ENCODE measurements at places on chromosomes 13 and 19. TPM values are rescaled to one million over a fixed set of nuclear protein-coding genes. Genes with fewer than 3 reads are reported as not detected.

GRCh38 chr19:42301646-42302203, at the start of gene PRR19:
Gene PRR19, plus strand, starts transcription at chr19:42302132. Its CDS starts 7,453 bp downstream, at chr19:42309585.
- DNase-seq: no peak
- peaks cover 18% of the 10 kb centered on the region for H3K4me1 ChIP-seq
- peak within 1 kb of the TSS; percentile 71 for H3K27ac ChIP-seq
- peak within 1 kb of the TSS; percentile 86 for H3K4me3 ChIP-seq
- H3K36me3 ChIP-seq: peaks cover 5% of the 10 kb centered on the region
- no peaks in the 10 kb centered on the region for H3K27me3 ChIP-seq

- H3K27me3 ChIP-seq: no peaks in the 10 kb centered on the region
- H3K4me3 ChIP-seq: no peak overlapping the region
- no peaks in the 10 kb centered on the region for H3K36me3 ChIP-seq
- peaks cover 2% of the 10 kb centered on the region for H3K4me1 ChIP-seq
- H3K27ac ChIP-seq: no peak overlapping the region
- DNase-seq: no peak
Measured at GRCh38 chr13:28741084-28741491, 22.3 kb upstream of the SLC46A3 start.

- H3K36me3 ChIP-seq: no peaks in the 10 kb centered on the region
- H3K4me1 ChIP-seq: peaks cover 3% of the 10 kb centered on the region
- no peak for DNase-seq
Measured at GRCh38 chr19:9941231-9941630, 4.9 kb upstream of the OLFM2 start.

DNA sequence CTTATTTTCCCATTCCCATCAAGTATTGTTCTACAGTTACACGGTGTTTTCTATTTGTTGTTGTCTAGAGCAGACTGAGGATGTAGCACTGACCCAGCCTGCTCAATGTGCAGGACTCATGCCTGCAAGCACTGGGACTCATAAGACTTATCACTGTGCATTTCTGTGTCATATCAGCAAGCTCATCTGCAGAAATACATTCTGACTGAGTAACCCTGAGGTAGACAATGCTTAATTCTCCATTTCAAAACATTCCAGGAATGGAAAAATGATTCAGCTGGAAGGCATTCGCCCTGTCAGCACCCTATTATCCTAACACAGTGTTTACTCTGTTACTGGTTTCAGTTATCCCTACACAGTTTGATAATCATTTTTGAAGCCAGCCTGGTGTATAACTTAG, 2506.4 kb downstream of the PCDH9 start:
- H3K27ac ChIP-seq: no peak overlapping the region
- H3K27me3 ChIP-seq: no peaks in the 10 kb centered on the region
- DNase-seq: peak; percentile 11
- no peak overlapping the region for H3K4me3 ChIP-seq

DNA sequence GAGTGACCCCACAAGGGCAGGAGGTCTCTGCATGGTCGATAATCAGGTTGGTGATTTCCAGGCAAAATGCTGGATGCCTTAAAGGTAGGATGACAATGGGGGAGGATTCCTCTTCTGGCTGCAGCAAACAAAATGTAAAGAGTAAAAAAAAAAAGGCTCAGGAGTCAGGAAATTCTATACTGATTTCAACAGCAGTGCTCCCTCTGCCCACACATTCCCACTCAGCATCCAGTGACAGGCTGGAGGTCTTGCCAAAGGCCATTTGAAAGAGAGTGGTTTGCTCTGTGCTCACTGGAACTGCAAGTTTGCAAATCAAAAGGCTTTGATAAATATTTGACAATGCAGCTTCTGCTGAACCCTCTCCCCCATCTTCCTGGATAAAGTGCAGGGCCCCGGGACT, 135.4 kb downstream of the TNFRSF19 start:
- H3K4me1 ChIP-seq: no peaks in the 10 kb centered on the region
- H3K36me3 ChIP-seq: no peaks in the 10 kb centered on the region
- H3K27ac ChIP-seq: no peak overlapping the region
- no peak for DNase-seq

DNA sequence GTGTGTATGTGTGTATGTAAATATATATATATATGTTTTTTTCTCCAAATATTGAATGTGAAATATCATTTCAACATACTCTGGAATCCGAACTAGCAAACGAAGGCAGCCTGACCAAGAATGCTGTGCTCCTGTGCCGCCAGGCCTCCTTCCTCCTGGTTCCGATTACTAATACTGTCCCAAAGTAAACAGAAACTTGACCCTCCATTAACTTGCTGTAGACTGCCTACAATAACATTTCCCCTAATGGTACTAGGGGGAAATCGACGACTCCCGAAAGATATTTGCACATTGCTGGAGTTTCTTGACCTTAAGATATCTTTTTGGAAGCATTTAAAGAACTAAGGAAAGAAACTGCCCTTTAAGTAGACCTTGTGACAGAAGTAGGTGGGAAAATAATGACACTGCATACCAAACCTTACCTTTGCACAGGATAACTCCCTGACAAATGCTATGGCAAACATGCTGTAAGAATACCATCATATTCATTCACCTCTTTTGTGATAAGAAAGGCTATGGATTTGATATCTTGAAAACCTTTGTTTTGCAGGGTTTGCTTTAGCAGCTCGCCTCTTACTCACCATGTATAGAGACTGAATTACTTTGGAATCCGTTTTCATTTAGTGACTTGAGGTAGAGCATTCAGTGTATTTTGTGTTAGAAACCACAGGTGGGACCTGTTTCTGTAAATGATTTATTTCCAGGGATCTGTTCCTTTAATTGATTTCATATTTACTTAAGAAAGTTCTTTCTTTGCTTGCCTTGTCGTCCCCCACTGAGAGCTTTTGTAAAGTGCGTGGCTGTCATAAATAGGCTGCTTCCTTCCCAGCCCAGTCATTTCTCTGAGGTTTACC, 80.1 kb downstream of the KLF5 start:
- peak; percentile 62 for DNase-seq
- no peaks in the 10 kb centered on the region for H3K36me3 ChIP-seq
- no peak overlapping the region for H3K4me3 ChIP-seq
- H3K27ac ChIP-seq: peak overlapping the region; percentile 95
- H3K27me3 ChIP-seq: no peaks in the 10 kb centered on the region
- H3K4me1 ChIP-seq: peaks cover 35% of the 10 kb centered on the region

Gene MISP
- 200 TPM for polyA plus RNA-seq

- H3K36me3 ChIP-seq: no peaks in the 10 kb centered on the region
- no peak for DNase-seq
- H3K4me3 ChIP-seq: no peak overlapping the region
- no peaks in the 10 kb centered on the region for H3K4me1 ChIP-seq
- no peak overlapping the region for H3K27ac ChIP-seq
- no peaks in the 10 kb centered on the region for H3K27me3 ChIP-seq
Measured at GRCh38 chr19:46052896-46053295, 12.1 kb upstream of the IGFL4 start.

Gene PTH2
- polyA plus RNA-seq: not detected

Gene SERP2
- polyA plus RNA-seq: 7.6 TPM

DNA sequence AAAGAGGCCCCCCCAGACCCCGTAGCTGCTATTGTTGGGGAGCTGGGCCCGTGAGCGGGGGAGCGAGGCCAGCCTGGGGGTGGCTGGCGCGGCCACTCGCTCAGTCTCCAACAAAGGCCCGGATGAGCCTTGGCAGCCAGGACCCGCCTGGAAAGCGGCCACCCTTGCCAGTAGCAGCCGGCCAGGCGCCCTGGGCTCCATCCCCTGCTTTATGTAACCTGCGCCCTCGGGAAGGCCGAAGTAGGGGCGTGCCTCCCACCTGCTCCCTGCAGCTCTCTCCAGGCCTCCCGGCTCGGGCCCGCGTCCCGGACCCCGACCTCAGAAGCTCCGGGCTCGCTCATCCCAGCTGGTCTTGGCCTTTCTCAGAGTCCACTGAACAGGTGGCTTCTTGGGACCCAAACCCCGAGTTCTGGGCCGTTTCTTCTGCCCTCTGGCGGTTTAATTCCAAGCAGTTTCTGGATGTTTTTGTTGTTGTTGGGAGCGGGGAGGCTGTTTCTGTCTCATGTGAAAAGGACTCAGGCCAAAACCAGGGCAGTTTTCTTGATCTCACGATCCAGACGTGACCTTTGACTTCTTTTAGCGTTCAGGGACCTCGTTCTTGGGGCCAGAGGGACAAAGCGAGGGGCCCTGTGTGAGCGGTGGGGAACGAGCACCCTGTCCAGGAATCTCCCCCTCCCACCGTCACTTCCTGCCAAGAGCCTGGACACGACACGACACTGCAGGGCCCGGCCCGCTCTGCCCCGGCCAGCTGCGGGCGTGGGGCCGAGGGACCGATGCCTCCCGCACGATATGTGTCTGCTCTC, 1.2 kb downstream of the CDC34 start:
- peak; percentile 80 for DNase-seq
- H3K4me1 ChIP-seq: peaks cover 18% of the 10 kb centered on the region
- peak overlapping the region; percentile 99 for H3K4me3 ChIP-seq

DNA sequence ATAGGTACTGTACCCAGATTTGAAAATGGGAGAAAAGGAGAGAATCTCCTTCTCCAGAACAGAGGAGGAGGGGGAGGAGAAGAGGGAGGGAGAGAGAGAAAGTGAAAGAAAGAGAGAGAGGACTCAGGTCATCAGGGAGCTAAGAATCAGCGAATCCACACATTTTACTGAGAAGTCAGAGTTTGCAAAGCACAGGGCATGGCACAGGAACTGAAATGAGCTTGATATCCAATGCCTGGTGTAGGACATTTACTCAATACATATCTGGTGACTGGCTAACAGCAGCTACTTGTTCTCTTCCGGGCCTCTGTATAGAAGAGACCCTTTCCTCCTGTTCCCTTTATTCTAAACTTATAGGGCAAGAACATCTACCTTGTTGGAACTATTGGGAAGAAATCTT, 375.1 kb downstream of the KLF5 start:
- no peaks in the 10 kb centered on the region for H3K27me3 ChIP-seq
- peaks cover 4% of the 10 kb centered on the region for H3K4me1 ChIP-seq
- DNase-seq: peak; percentile 63
- H3K36me3 ChIP-seq: no peaks in the 10 kb centered on the region
- H3K4me3 ChIP-seq: no peak overlapping the region

Gene USE1
- polyA plus RNA-seq: 31.8 TPM

GRCh38 chr13:87779426-87779825, 108.3 kb downstream of the SLITRK5 start:
- no peak for DNase-seq
- no peak overlapping the region for H3K27ac ChIP-seq

GRCh38 chr19:3132971-3133792, 2.7 kb upstream of the GNA15 start:
- no peak for DNase-seq
- H3K4me3 ChIP-seq: no peak overlapping the region

GRCh38 chr19:36246006-36246481, 31.1 kb downstream of the ZNF146 start:
- no peak overlapping the region for H3K27ac ChIP-seq
- H3K27me3 ChIP-seq: peaks cover 29% of the 10 kb centered on the region
- H3K4me3 ChIP-seq: peak overlapping the region; percentile 23
- peaks cover 5% of the 10 kb centered on the region for H3K4me1 ChIP-seq

DNA sequence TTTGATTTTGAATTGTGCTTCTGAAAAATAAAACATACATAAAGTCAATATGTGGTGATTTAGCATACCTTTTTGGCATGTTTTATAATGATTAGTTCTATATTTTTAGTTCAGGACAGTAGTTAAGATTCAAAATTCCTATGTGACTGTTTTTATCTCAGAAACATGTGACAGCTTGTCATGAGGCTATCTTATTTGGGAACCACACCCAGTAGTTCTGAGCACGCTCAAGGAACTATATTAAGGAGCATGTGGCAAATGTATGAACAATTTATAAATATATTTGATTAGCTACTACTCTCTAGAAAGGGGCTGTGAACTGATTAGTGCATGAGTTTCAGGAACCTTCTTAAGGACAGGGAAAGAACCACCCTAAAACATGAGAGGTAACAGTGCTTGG, 38.8 kb downstream of the FGF9 start:
- no peaks in the 10 kb centered on the region for H3K4me1 ChIP-seq
- no peaks in the 10 kb centered on the region for H3K36me3 ChIP-seq
- DNase-seq: no peak

Gene CEACAM3
- polyA plus RNA-seq: 0.36 TPM

Gene PRTN3
- polyA plus RNA-seq: 0.22 TPM

GRCh38 chr19:30870876-30871275, 478.4 kb downstream of the TSHZ3 start:
- H3K4me1 ChIP-seq: no peaks in the 10 kb centered on the region
- no peaks in the 10 kb centered on the region for H3K36me3 ChIP-seq
- no peak overlapping the region for H3K27ac ChIP-seq

DNA sequence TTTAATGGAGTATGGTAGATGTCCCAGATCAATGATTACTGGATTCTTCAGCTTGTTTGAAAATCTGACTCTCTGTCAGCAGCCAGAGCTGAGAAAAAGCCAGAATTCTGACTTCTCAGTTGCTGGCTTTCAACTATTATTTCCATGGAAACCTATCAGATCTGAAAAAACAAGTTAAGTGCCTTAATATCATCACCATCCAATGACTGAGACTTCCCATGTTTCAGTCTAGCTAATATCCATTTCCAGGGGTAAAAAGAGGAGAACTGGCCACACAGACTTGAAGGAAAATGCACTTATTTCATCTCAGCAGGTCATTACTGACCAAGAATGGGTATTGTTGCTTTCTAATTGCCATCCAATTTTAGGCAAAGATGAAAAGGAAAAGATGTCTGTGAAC, 75.2 kb downstream of the TNFSF11 start:
- no peaks in the 10 kb centered on the region for H3K27me3 ChIP-seq
- H3K4me1 ChIP-seq: no peaks in the 10 kb centered on the region
- no peak for DNase-seq
- no peak overlapping the region for H3K27ac ChIP-seq
- no peaks in the 10 kb centered on the region for H3K36me3 ChIP-seq

GRCh38 chr19:2973229-2973628, 4.1 kb upstream of the TLE6 start:
- peaks cover 21% of the 10 kb centered on the region for H3K27me3 ChIP-seq
- no peaks in the 10 kb centered on the region for H3K36me3 ChIP-seq
- peaks cover 18% of the 10 kb centered on the region for H3K4me1 ChIP-seq
- DNase-seq: no peak

Gene CASP14
- not detected for polyA plus RNA-seq

Gene ABHD8
- 5.0 TPM for polyA plus RNA-seq

Gene ZNF221
- 3.5 TPM for polyA plus RNA-seq

GRCh38 chr19:49167857-49168409, 10.3 kb downstream of the TRPM4 start:
- no peak for DNase-seq
- H3K27ac ChIP-seq: no peak overlapping the region
- peaks cover 5% of the 10 kb centered on the region for H3K4me1 ChIP-seq
- H3K4me3 ChIP-seq: no peak overlapping the region

DNA sequence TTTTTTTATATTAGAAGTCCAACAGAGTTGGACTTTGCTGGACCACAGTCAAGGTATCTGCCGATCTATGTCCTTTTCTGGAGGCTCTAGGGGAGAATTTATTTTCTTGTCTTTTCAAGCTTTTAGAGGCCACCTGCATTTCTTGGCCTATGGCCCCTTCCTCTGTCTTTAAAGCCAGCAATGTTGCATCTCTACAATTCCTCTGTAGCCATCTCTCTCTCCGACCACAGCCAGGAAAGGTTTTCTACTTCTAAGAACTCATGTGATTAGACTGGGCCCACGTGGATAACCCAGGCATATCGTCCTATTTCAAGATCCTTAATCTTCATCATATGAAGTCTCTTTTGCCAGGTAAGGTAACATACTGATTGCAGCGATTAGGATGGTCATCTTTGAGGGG, 43.5 kb upstream of the RGCC start:
- H3K4me3 ChIP-seq: no peak overlapping the region
- no peaks in the 10 kb centered on the region for H3K36me3 ChIP-seq
- no peaks in the 10 kb centered on the region for H3K27me3 ChIP-seq
- no peak overlapping the region for H3K27ac ChIP-seq

- H3K27ac ChIP-seq: peak overlapping the region; percentile 27
- H3K36me3 ChIP-seq: peaks cover 4% of the 10 kb centered on the region
- no peaks in the 10 kb centered on the region for H3K27me3 ChIP-seq
- no peak for DNase-seq
- peaks cover 65% of the 10 kb centered on the region for H3K4me1 ChIP-seq
Measured at GRCh38 chr19:19459073-19459472, 53.6 kb downstream of the GATAD2A start.

Data from large intestine (tissue), 12 donors.